NCI-H460 (cell line): ENCODE measurements at places on chromosomes 2 and 18.

DNA sequence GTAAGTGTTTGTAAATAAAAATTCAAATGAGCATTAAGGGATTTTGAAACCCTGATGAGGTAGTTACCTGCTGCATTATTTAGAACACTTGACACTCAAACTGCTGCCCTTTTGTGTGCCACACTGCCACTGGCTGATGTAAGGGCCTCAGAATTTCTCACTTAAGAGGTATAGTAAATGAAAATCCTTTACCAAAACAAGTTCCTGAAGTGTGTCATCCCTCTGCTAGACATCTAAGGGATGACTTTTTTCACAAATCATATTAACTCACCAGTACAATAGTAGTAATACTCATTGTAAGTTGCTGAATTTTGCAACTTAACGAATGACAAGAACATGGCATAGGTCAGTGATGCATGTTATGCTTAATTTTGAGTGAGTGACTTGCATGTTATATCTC is 274.9 kb upstream of the UBE2E3 start:
- peak; percentile 20 for DNase-seq

GRCh38 chr18:77127769-77128671 is 4.6 kb downstream of the MBP start:
- peak; percentile 27 for DNase-seq

- DNase-seq: no peak
These were observed 615.8 kb downstream of the ARHGAP15 start for GRCh38 chr2:143745060-143745459.

- DNase-seq: peak; percentile 95
These were observed 14.9 kb downstream of the ITGA6 start for GRCh38 chr2:172442072-172442895.

GRCh38 chr2:21656330-21657075 is 532.7 kb downstream of the TDRD15 start:
- DNase-seq: no peak

DNA sequence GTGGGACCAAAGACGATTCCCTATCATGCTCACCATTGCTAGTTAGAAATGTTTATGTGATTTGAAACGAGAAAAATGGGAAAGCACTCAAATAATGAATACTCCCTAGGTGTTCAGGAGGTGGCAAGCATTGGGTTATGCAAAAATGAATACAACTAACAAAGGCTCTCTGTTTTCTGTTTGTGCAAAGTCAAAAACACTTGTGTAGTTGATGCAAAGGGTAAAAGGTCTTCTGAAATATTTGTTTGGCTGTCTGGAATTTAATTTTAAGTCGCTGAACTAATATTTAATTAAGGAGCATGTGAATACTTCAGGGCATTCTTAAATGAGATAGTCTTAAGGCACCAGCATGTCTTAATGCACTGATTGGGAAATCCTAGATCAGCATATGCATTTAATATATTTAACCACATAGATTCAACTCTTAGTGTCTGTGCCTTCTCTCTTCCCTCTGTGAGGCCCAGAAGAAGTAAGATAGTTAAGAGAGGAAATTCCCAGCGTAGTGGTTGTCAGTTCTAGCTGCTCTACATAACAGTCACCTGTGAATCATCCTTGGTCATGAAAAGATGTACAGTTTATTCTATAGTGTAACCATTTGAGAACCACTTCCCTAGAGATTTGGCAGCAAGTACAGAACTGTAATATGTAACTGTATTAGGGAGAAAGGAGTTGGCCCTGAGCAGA is 111.9 kb downstream of the EPC2 start:
- DNase-seq: no peak

- DNase-seq: no peak
These were observed 439.2 kb upstream of the ACVR2A start for GRCh38 chr2:147405651-147406050.
